ENCODE measurements at places on chromosomes 2 and 18.

DNA sequence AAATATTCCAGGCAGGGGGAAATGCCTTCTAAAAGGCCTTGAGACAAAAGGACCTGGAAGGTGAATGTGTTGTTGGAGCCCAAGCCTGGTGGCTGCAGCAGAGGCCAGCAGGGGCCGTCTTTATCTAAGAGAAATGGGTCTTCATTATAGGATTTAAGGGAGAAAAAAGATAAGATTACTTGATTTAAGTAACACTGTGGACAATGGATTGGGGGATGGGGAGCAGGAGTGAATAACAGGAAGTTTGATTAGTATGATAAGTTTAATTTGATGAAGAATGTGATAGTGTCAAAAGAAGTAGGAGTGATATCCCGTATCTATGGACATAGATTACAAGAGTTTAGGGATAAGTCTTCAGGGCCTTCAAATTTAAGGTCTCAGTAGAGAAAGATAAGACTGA lies 64.2 kb downstream of the WDR75 start:
- DNase-seq: no peak

DNA sequence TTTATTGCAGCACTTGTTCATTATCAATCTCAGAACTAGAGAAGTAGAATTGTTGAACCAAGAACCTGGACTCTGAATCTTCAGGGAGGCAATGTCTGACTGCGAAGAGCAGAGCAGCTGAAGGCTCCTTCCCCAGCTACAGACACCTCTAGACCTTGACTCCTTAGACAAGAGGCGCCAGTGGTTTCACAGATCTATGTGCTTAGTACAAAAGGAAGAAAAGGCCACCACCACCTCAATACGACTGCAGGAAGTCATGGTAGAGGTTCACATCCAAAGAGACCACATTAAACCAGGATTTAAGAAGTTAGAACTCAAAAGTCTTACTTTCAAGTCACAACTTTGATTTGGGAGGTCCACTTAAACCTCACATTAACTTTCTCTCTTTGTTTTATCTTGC lies 158.1 kb upstream of the VRK2 start:
- no peak for DNase-seq

DNA sequence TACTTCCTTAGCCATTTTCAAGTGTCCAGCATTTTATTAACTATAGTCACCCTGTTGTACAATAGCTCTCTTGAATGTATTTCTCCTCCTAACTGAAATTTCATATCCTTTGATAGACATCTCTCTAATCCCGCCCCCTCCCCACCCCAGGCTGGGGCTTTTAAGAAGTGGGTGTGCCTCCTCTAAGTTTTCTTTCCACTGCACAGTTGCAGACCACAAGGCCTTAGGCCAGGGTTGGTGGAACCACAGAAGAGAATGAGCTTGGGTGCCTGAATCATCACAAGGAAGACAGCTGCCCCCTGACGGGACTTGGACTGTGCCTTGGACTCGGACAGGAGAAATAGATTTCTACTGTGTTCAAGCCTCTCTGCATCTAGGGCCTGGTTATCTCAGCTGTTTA lies 193.4 kb downstream of the HAUS1 start:
- DNase-seq: no peak

DNA sequence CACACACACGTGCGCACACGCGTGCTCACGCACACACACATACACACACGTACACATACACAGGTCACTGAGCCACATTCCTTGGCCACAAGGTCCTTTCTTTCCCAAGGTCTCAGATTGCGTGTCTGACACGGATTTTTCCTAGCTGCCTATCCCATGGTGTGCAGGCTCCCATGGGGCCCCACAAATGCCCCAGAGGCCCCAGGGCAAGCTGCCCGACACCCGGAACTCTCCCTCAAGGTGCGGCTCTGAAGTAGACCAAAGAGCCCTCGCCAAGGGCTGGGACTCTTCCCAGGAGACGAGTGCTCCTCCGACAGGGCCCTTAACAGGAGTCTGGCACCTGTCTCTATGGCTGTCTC lies 46.7 kb downstream of the SDC1 start:
- no peak for DNase-seq

DNA sequence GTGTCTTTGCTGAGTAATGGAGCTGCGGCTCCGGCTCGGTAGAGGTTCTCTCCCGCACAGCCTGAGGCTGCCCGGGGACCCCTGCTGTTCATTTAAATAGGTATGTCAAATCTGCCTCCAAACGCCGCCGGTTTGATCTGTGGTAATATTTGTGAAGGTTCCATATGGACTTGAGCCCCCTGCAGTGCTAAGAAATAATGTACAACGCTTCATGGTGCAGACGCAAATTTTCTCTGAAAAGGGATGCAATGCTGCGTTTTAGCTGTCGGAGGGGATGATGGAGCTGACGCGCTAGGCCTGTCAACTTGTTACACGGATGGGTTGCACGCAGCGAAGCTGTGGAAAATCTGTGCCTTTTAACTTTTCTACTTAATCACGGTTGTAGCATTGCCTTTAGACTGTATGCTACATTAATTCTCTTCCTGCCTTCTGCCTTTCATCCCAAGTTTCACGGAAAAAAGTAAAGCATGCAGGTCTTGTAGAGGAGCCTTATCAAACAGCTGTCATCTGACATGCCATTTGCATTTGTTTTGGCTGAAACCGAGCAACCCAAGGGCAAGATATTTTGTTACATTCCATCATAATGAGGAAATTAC lies 43.2 kb downstream of the MRPS9 start:
- no peak for DNase-seq

- DNase-seq: no peak
These were observed 8.5 kb downstream of the FAM117B start for GRCh38 chr2:202643012-202643858.

DNA sequence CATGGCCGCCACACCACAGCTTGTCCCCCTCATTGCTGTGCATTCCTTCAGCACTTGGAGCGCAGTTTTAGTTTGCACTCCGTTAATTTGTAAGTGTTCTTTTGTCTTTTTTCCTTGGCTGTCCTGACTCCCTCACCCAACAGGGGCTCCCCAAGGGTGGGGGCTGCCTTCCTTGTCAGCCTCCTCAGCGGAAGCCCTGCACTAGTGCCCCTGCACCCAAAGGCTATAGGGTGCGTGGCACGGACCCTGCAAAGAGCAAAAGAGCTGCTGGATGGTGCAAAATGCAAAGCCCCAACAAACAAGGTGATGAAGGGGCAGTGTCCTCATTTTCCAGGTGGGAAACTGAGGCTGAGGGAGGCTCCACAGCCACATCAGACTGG lies 46.8 kb downstream of the EMX1 start:
- DNase-seq: no peak

DNA sequence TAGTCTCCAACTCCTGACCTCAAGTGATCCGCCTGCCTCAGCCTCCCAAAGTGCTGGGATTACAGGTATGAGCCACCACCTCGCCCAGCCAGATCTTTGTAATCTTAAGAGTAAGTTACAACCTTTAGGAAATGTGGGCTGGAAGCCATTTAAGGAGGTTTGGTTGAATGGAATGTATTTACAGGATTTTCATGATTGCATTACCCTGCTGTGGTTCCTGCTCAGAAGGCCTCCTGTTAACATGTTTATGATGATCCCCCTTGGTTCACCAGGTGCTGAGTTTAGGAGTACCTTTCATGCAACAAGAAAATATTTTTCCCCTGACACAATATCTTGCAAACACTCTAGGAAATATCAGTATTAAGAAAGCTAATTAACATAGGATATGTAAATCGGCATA lies 187.4 kb upstream of the SH3BP4 start:
- DNase-seq: no peak

GRCh38 chr18:33781429-33781828 lies 203.4 kb downstream of the ASXL3 start:
- DNase-seq: no peak

DNA sequence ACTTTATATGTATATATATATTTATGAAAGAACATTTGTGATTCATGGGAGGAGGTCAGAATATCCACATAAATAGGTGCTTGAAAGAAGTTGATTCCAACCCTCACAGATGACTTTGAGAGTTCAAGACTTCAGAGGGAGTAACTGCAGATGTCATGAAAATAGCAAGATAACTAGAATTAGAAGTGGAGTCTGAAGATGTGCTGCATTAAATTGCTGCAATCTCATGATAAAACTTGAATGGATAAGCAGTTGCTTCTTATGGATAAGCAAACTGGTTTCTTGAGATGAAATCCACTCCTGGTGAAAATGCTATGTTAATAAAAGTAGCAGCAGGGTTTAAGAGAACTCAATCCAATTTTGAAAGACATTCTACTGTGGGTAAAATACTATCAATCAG lies 40.2 kb downstream of the G6PC2 start:
- no peak for DNase-seq

- DNase-seq: no peak
These were observed 7.5 kb upstream of the CPS1 start for GRCh38 chr2:210548878-210549384.

- DNase-seq: no peak
These were observed 909 bp upstream of the NRXN1 start for GRCh38 chr2:51032751-51033330.

DNA sequence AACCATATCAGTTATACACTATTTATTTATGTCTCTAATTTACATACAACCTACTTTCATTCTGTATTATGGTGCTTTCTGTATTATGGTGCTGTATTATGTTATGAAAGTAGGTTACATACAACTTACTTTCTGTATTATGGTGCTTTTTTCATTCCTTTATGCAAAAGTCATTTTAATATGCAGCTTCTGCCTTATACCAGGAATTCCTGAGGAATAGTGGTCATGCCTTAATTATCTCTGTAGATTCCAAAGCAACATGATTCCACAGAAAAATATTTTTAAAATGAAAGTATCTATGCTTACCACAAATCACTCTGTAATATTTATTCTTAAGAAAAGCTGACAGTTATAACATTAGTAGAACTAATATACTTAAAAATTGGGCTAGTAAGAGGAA lies 922.0 kb upstream of the NRXN1 start:
- DNase-seq: no peak

- DNase-seq: no peak
These were observed 251.2 kb downstream of the SATB2 start for GRCh38 chr2:199206536-199206935.

DNA sequence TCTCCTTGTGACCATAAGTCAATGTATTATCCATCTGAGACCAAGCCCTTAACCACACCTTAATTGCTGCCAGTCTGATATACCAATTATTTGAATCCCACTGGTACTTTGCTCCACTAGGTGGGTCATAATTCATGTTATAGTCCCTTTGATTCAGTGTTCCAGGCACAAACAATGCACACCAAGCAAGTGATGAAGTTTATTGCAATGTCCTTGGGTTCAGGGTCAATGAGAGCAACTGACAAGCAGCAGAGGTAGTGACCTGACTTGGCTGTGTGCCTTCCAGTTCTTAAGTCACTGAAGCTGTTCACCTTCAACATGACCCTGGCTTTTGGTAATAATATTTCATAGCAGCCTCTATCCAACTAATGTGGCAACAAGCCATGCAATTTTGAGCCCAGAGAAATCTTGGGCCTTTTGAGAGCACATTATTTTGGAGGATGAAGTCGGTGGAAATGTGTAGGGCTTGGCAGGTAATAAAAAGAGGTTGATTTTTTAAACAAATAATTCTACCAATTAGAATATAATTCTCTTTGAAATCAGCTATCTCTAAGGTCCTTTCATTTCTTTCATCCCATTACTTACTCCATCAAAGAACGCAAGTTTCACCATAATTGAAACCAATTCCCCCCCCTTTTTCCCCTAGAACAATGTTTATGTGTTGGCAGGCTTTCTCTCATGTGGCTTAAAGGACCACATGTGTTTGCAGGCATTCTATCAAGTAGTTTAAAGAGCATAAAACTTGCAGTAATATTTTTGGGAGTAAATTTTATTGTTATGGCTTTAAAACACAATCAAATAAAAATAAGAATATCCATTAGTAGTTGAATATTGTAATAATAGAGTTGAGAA lies 3.1 kb upstream of the CPO start:
- DNase-seq: no peak

- no peak for DNase-seq
These were observed 51.5 kb downstream of the PLEKHB2 start for GRCh38 chr2:131156452-131157149.

DNA sequence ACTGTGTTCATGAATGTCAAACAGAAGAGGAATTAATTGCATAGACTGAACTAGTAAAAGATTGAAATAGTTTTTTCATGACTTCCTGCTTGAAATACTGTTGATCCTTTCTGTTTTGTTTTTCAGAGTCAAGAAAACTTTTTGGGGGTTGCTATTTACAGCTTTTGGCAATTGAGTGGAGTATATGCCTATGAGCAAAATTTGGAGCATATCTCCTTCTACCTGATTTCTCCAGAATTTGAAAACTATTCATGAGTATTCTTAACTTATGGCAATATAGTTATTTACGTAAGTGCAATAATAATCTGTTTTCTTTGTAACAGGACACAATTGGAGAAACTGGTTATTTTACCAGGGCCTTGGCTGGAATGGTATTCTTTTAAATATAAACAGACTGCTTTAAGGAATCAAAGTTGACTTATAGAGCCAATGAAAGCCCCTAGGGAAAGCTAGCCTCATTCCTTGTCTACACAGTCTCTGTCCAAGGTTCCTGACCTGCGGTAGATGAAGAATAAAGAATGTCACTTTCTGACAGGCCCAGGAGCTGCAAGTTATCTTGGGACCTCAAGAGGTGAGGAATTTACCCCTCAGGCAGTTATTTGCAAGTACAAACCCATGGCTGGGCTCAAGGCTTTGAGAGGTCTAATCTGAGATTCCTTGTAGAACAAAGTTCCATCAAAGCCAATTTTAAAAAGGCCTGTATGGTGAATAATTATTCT lies 193.5 kb upstream of the NDUFV2 start:
- no peak for DNase-seq

GRCh38 chr2:226837787-226838603 lies 2.1 kb downstream of the RHBDD1 start:
- DNase-seq: no peak

All from T-helper 9 cell (primary cell).